ENCODE measurements at places on chromosomes 16 and 17.

DNA sequence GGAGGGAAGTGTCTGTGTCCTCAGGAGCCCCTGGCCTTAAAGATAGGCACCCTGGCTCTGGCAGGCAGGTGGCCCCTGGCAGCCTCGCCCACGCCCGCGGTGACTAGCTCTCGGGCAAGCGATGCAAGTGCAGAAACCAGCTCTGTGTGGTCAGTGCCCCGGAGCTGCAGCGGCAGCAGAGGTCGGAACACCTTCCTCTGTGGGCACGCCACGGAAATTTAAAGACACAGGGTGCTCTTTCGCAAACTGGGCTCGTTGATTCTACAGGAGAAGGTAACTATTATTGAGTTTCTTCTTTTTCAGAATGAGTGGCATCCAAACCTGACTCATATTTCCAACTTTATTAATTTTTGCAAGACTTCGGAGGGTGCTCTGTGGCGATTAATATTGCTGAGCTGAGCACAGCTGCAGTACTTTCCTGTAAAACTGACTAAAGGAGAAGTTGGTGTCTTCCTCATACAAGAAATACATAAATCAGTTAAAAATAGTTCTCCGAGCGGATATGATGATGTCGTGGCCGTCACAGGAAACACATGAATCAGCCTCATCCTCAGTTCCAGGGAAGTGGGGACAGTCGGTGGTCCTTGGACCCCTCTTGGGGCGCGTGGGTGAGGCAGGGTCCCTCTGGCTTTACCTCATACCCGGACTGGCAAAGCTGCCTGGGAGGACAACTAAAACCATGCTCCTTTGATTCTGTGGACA is 120.2 kb downstream of the METRNL start:
- no peak for DNase-seq

- DNase-seq: no peak
Observed at GRCh38 chr17:50060951-50061712, 5.2 kb downstream of the ITGA3 start.

GRCh38 chr17:19345486-19346350 is 16.8 kb downstream of the B9D1 start:
- no peak for DNase-seq

DNA sequence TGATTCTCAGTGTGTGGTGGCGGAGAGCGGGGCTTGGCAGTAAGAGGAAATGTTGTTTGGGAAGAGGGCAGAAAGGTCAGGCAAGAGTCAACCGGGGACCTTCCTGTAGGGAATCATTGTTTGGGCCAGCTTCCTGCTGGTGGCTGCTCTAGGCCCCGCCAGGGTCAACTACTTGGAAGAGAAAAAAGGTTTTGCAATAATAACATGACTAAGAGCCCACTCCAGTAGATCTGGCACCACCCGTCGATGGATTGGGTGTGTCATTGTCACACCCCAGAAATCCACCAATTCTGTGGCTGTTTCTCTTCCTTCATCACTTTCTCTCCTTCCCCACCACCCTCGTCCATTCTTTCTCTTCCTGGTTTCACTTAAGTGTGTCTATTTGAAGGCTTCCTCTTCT is 4.2 kb upstream of the KRT24 start:
- no peak for DNase-seq

GRCh38 chr17:83153681-83154310 is 74.4 kb downstream of the METRNL start:
- DNase-seq: no peak

- DNase-seq: no peak
Observed at GRCh38 chr16:48959204-48959603, 322.4 kb downstream of the CBLN1 start.

DNA sequence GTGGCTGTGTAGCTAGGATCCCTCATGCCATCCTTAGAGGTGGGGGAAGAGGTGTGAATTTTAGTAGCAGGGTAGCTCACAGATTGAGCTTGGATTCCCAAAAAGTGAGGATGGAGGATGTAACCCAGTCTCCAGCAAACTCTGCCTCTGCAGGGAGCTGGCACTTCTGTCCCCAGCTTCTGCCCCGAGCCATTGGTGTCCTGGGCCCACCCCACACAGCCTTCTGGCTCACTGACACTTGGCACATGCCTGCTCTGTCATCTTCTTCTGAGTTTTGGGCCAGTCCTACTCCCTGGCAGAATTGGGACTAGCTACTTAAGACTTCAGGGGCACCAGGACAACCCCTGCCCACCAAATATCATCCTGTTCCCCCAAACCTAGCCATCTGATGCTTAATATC is 2.3 kb downstream of the CACNG5 start:
- no peak for DNase-seq

DNA sequence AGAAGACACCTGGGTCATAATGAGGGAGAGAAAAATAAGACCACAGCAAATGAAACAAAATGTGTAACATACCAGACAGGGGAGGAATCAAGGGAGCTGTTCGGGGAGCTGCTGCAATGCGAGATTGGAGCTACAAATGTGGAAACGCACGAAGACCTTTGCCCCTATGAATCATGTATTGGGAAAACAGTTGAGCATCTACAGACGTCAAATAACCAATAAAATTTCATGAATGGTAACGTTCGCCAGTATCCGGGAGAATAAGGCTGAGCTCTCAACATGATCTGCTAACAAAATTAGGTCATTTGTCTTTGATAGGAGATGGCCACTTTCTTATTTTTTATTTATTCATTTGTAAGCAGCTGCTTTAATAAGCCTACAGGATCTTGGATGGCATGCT is 486.2 kb upstream of the RBFOX1 start:
- DNase-seq: no peak

- no peak for DNase-seq
Observed at GRCh38 chr17:45357364-45357997, 40.7 kb upstream of the MAP3K14 start.

All from urinary bladder (tissue), 4 donors.